ENCODE measurements at places on chromosomes 2 and 18. TPM values are rescaled to one million over a fixed set of nuclear protein-coding genes. Genes with fewer than 3 reads are reported as not detected.

USP14 gene
- 14.5 TPM for total RNA-seq

HOXD11 gene
- not detected for total RNA-seq

CYP27A1 gene
- 15.9 TPM for total RNA-seq

BBS5 gene
- total RNA-seq, result 4.6 TPM

AGFG1 gene
- 44.9 TPM for total RNA-seq

CFAP53 gene
- 0.34 TPM for total RNA-seq

CREB1 gene
- 24.5 TPM for total RNA-seq

TPO gene
- not detected for total RNA-seq
